EL (cell line): ENCODE measurements at places on chromosomes 5 and 9.

DNA sequence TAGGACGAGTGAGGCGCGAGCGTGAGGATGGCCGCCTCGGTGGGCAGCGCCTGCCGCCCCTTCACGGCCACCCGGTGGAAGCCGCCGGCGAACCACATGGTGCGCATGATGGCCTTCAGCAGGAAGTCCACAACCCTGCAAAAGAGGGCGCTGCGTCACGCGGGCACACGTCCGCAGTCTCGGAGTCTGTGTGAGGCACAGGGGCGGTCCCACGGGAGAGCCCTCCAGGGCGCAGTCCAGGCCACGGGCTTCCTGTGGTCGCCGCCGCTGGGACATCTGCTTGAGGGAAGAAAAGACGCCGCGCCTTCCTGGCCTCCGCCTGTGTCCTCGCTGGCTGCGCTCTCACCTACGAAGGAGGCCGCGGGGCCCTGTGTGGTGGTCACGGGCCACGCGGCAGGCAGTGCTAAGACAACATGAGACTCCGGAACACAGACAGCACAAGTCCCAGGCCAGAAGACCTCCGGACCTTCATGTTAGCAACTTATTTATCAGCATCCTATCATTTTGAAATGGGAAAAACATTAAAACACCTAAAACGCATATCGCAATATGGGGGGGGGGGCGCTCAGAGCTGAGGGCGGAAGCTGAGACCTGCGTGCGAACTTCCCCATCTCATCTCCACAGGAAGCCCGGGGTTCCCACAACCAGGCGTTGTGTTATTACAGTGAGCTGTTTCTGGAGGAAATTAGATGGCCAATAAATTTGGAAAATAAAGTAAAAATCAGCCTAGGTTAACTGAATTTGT, 28.8 kb downstream of the LPCAT1 start:
- DNase-seq = no peak

- peak; percentile 90 for DNase-seq
Measured at GRCh38 chr5:66247176-66247960, 103.3 kb downstream of the SREK1 start.

DNA sequence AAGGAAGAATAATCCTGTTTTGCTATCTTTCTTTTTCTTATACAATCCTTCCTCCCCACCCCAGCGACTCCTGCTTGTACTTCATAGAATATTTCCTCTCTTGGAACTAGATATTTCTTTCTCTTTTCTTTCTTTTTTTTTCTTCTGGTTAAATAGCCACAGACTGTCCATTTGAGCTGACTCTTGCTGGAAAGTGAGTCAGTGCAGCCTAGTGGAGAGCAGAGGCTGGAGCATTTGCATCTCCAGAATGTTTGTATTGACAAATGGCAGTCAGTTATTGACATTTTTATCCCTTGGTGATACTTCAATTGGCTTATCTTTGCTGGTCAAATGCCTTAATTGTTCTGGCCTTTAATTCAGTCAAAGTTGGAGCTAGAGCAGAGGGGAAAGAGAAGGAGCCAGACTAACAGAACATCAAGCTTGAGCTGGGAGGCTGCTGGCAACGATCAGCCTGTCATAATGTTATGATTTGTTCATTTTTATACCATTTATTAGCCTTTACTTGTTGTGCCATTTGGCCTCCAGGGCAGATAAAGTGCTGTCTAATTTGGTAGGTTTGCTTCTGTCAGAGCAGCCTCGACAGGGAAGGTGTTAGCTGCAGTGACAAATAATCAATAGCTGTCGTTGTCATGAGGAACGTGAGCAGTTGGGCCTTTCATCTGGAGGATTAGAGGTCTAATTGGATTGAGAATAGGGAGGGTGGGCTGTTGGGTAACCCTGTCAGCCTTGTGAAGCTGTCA, 69.0 kb downstream of the INVS start:
- no peak for DNase-seq

GRCh38 chr5:151703227-151703626, 16.5 kb upstream of the SPARC start:
- no peak for DNase-seq

DNA sequence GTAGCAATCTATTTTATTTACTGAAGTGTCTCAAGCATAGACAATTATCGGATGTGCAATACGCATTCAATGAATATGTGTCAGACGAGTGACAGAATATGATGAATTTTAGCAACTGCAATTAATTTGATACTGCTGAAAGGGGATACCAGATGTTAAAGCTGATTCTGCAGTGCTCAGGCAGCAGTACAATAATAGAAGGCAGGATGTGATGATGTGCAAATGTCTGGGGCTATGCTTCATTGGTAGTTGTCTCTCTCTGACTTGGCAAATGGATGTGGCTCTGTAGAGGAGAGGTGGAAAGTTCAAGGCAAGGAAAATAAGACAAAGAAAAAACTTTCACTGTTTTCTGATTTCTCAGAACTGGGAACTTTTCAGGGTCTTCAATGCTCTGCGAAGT, 721.2 kb downstream of the CDH18 start:
- no peak for DNase-seq

DNA sequence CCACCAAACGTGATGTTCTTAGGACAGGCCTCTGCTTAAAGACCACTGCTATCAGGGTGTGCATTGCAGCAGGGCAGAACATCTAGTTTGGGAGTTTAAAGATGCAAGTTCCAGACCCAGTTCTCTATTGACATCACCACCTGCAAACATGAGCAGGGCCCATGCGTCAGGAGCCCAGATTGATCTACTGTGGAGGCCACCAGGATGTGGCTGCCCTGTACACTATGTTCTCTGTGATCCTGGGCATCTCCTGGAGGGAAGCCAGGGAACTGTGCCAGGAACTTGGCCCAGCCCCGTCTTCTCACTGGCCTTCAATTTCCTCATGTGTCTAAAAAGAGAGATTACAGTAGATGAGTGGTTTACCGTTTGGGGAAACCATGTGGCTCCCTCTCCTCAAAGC, 87.1 kb downstream of the PDE6A start:
- DNase-seq = peak; percentile 31

GRCh38 chr5:88488561-88488960, 219.9 kb upstream of the TMEM161B start:
- DNase-seq = no peak

- no peak for DNase-seq
Measured at GRCh38 chr5:16808021-16808420, 128.1 kb downstream of the MYO10 start.

GRCh38 chr9:109035684-109036423, 22.6 kb upstream of the CTNNAL1 start:
- DNase-seq = peak; percentile 90

- peak; percentile 75 for DNase-seq
Measured at GRCh38 chr5:157366741-157367674, 93.0 kb upstream of the NIPAL4 start.

DNA sequence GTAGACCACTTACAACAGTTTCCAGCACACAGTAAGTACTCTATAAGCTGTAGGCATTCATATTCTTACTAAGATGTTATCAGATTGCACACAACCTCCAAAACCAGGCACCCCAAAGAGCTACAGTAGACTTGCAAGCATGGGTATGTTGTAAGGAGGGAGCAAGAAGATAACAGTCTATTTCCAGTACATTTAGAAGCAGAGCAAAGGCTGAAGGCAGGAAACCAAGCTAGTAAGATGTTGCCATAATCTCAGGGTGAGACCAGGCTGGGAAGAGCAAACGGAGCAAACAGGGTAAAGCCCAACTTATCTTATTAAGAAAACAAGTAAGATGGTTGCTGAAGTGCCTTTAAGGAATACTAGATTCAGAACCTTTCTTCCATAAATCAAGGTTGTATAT, 161.1 kb downstream of the GLIS3 start:
- DNase-seq = no peak

GRCh38 chr9:95516734-95517558, at the start of gene PTCH1:
TSS of gene PTCH1 (minus strand) at chr9:95516971.
- peak; percentile 56 for DNase-seq
